GOT3 (cell line): ENCODE measurements at places on chromosomes 12 and 14.
A peak's percentile ranks its signal among the peaks of the same experiment; 100 is the strongest.

- no peak for DNase-seq
Measured at GRCh38 chr14:76253111-76253510, 101.4 kb downstream of the GPATCH2L start.

DNA sequence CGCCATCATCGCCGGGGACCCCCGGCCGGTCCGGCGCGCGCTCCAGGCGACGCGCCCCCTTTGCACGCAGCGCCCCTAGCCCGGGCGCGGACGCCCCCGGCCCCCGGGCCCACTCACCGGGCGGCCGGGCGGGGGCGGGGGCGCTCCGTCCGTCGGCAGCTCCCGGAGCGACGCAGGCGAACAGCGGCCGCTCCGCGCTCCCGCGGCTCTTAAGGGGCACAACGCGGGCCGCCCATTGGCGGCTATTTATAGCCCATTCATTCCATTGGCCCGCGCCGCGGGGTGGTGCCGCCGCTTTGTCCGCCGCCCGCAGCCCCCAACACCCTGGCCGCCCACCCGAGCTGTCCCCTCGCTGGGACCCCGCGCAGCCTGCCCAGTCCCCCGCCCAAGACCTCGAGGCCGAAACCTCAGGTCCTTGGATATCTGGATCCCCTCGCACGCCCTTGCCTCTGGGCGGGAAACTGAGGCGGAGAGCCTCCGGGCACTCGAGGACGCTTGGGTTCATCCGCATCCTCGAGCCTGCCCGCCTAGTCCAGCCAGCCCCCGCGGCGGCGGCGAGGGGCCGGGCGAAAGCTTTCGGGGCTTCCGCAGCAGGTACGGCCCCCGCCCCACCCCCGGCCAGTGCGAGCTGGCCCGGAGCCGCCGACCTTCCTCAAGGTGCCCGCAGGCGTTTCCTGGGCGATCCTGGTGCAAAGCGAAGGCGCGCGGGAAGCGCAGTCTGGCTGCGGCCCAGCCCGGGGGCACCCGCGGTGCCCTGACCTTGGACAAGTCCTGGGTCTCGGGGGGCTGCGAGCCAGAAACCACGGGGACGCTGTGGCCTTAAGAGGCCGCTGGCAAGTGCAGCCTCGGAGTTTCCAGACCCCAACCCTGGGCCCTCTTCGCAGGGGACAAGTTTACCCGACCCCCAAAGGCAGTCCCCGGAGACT is at the start of gene CKB:
CKB (minus strand) TSS at position 182 of the 926 bp plus-strand sequence. CDS start 337 bp downstream, outside the sequence.
- DNase-seq: no peak

DNA sequence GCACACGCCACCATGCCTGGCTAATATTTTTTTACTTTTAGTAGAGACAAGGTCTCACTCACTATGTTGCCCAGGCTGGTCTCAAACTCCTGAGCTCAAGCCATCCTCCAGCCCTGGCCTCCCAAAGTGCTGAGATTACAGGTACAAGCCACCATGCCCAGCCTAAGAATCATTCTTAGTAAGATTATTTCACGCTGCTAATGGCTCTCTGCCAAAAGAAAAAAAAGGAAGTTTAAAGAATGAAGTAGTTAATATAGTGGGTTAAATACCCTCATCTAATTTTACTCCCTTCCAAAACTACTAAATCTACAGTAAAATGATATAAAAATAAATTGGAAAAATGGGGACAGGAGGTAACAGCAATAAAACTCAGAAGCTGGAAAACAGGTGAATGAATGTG is 2.6 kb downstream of the ETFRF1 start:
- no peak for DNase-seq

DNA sequence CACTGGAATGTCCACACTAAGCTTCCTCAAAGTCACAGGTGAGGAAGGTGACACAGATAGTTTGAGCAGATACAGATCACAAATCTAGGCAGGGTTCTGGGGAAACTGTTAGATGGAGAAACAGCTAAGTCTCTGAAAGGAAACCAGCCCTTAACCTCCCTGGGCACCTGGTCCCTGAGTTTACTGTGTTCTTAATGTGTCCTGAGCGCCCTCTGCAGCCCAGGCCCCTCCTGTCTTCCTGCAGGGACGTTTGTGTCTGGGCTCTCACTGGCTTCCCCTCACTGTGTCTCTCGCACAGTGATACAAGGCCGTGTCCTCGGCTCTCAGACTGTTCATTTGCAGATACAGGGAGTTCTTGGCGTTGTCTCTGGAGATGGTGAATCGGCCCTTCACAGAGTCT is 684.3 kb downstream of the TMEM121 start:
- no peak for DNase-seq

- DNase-seq: no peak
Measured at GRCh38 chr14:71289536-71289935, 382.3 kb downstream of the PCNX1 start.

GRCh38 chr14:101247842-101248725 is 313.2 kb upstream of the DIO3 start:
- no peak for DNase-seq

DNA sequence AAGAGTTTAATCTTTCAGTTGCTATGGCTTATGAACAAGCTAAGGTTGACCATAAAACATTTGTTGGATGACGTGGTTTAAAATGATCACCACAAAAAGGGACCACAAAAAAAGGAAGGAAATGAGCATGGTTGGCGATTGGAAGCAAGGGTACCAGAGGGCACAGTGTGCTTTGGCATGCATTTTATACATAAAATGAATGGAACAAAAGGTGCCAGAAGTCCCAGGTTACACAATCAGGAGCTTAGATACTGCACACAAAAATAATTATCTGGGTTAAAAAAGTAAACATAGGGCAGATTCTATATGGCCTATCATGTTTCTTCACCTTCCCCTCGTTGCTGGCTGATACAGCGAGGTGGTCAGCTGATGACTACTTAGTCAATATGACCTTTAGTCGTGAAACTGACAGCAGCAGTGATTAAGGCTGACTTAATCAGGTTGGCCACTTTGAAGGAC is 50.7 kb downstream of the ZC3H14 start:
- DNase-seq: no peak

GRCh38 chr14:98217530-98217929 is 1054.5 kb downstream of the BCL11B start:
- DNase-seq: no peak

DNA sequence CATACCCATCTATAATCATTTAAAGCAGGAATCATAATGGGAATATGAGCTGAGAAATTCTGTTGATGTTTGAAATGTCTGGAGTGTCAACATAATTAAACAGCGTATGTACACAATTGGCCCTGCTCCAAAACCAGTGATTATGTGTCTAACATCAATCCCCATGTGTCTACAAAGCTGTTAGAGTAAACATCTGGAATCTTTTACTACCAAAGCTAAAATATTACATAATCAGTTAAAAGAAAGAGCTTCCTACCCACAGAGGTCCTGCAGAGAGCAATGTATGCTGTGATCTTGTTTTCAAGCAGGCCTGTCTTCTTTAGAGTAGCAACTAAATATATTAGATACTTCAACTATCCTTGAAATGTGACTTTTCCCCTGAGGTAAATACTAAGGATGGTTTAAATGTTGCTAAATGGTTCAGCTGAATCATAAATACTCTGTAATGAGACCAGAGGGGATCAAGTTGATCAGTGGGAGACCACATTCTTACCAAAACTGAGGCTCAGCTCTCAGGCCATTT is 74.3 kb downstream of the RASSF8 start:
- no peak for DNase-seq

DNA sequence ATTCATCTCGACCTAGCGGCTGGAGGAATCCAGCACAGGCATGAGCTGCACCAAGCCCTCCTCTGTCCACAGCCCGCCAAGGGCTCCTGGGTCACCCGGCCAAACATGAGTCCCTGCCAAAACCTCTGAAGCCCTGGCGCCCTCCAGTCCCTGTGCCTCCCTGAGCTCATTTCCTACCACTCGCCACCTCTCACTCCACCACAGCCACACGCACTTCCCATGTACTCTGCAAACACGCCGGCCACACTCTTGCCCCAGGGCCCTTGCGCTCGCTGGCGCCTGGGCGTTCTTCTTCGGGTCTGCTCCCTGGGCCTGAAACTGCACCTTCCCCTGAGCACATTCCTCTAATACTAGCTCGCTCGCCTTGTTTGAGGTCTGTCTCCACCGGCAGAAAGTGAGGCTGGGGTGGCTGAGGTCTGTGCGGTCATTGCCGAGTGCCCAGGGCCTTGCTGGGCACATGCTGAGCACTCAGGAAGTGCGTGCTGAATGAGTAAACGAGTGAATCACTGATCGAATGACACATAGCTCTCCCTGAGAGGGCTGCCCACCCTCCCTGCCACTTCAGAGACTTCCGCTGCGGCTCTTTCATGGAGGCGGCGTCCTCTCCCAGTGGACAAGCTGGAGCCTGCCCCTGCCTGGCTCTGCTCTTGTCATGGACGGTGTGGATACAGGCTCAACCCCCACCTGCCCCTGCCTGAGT is 33.7 kb upstream of the DLK1 start:
- DNase-seq: no peak

GRCh38 chr14:44963775-44964380 is 1.9 kb downstream of the TOGARAM1 start:
- DNase-seq: no peak

- no peak for DNase-seq
Measured at GRCh38 chr12:68335462-68335861, 3.3 kb upstream of the MDM1 start.

- no peak for DNase-seq
Measured at GRCh38 chr14:43522901-43523300, 984.2 kb downstream of the FSCB start.

DNA sequence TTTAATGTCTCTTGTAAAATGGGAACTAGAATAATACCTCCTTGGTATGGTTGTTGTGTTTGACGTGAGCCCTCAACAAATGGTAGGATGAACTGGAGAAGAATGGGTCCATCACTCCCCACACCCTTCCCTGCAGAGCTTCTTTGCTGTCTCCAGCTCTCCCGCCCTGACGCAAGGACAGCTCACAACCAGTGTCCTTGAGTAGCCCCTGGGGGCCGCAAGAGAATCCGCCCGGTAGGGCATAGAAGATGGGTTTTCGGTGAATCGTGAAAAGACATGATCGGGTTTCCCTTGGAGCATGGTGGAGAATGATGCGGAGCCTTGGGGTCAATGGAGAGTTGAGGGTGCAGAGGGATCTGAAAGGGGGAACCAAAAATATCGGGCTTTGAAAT is 6.1 kb upstream of the PAX9 start:
- no peak for DNase-seq

GRCh38 chr12:132181570-132182200 is 37.4 kb downstream of the NOC4L start:
- DNase-seq: no peak

GRCh38 chr12:69578283-69578682 is 7.0 kb upstream of the CCT2 start:
- DNase-seq: no peak

GRCh38 chr12:4819654-4820053 is 90.1 kb upstream of the KCNA1 start:
- DNase-seq: peak; percentile 9

DNA sequence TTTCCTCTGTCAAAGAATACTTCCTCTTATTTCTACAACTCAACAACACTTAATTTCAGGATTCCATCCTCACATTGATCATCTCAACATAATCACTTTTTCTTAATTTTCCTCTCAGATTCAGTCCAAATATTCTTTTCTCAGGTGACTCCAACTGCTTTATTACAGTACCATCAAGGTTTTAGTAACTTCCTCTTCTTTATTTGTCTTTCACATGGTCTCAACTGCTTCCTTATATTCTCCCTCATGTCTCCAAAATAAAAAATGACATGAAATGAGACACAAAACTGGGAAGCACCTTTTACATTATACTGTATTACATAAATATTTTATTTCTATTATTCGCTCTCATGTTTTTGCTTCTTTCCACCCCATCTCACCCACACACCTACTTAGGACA is 55.5 kb downstream of the PPP2R5E start:
- no peak for DNase-seq

DNA sequence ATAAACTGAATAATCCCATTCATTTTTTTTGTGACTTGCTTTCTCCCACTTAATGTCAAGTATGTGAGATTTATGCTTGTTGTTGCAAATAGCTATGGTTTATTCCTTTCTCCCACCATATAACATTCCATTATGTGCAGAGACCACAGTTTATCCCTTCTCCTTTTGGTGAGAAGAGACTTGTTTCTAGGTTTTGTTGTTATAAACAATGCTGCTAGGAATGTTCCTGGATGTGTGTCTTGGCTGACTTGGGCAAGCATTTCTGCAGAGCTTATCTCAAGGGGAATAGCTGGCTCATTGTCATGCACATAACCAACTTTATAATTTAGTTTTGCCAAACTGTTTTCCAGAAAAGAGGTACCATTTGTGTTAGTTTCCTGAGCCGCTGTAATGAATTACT is 47.6 kb upstream of the PPP1CC start:
- DNase-seq: no peak

GRCh38 chr12:102504280-102504679 is 23.9 kb upstream of the IGF1 start:
- no peak for DNase-seq

- DNase-seq: no peak
Measured at GRCh38 chr12:121860257-121860656, 1.6 kb upstream of the HPD start.

- DNase-seq: no peak
Measured at GRCh38 chr12:49161092-49161795, 27.6 kb downstream of the TUBA1A start.

DNA sequence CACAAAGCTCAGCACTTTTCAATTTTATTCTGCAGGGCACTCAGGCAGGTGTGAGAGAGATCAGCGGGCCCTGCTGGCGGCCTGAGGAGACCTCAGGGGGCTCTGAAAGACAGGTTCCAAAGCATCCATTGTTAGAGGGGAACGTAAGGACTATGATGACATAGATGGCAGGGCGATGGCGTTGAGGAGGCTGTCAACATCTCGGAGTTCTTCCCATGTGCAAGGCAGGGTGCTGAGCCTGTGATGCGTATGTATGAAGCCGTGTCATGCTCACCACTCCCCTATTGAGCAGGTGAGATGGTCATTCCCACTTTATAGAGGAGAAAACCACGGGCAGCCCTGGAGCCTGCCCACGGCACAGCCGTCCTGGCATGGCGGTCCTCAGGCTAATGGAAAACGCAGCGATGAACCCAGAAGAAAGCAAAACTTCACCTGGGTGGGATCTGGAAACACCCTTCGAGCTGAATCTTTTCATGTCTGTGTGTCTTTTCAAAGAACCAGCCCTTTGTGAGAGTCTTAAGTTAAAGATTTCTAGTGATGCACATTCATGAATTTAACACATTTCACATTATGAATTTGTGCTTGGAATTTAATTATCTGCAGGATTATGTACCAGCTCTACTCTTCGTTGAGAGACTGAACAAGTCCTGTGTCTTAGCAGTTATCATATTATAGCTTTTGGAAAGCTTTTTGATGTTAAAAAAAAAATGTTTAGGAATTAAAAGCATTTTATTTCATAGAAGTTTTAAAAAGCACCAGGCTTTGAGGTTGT is 64.7 kb downstream of the RIMBP2 start:
- DNase-seq: no peak

GRCh38 chr12:92933606-92934005 is 4.5 kb upstream of the EEA1 start:
- no peak for DNase-seq

DNA sequence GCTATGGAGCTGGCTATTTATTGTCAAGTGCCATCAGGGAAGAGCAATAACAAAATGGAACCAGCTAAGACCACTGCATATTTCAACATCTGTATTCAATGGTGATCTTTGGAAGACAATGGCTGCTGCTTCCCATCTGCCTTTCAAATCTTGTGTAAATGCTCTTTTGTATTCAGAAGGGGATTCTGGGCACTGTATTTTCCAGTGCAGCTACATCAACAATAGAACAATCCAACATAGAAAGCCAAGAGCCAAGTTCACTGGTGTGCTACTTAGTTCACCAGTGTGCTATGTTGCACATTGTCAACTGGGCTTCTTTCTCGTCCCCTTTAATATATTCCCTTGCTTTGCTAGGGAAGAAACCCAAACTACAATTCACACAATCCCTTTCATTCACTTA is 128.8 kb upstream of the OR4E1 start:
- DNase-seq: no peak
